Fibroblast of upper back skin (primary cell): ENCODE measurements at places on chromosomes 1 and 21.

- peak; percentile 53 for DNase-seq
Observed at GRCh38 chr1:53733447-53733931, 5.5 kb downstream of the GLIS1 start.

GRCh38 chr1:116726872-116727820 is 27.1 kb upstream of the CD2 start:
- no peak for DNase-seq

DNA sequence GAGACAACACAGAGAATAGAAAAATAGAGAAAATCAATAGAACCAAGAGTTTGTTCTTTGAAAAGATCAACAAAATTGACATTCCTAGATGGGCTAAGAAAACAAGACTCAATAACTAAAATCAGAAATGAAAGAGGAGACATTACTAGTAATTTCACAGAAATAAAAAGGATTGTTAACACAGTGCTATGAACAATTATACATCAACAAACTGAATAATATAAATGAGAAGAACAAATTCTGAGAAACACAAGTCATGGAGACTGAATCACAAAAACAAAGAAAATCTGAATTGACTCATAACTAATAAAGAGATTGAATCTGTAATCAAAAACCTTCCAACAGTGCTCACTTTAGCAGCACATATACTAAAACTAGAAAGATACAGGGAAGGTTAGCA is 51.6 kb upstream of the TTC39A start:
- no peak for DNase-seq

- no peak for DNase-seq
Observed at GRCh38 chr1:161768986-161769672, 3.0 kb downstream of the ATF6 start.

GRCh38 chr1:96995351-96995750 is 273.8 kb downstream of the PTBP2 start:
- no peak for DNase-seq

- DNase-seq = peak; percentile 83
Observed at GRCh38 chr1:202291961-202292712, 49.6 kb downstream of the UBE2T start.

DNA sequence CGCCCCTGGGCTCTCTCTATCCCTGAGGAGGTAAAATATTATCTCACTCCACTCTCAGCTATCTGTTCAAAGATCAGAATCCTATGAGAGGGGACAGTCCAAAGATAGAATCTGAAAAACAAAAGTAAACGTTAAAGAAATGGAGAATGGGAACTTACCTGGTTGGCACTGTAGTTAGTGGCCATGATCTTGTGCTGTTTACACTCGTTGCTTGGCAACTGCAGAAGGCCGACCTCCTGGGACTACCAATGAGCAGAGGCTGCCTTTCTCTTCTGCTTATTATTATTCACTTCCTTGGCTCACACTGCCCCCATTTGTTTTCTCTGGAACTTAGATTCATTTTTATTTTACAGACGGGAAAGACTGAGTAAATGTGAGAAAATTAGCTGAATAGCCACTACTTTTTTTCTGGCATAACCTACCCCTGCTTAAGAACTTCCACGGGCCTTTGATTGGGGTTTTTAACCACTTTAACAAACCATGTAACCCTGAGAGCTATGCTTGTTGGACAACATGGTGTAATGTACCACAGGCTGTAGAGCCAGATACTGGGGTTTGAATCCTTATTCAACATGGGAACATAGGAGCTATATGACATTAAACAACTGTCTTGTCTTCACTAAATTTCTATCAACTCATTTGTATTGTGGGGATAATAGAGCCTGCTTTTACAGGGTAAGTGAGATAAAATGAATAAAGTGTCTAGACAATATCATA is at the start of gene CFAP126:
Gene CFAP126 (minus strand): TSS at position 193 of the 717 bp plus-strand sequence. CDS start 8 bp downstream, at position 185.
- peak; percentile 50 for DNase-seq

- DNase-seq = no peak
Observed at GRCh38 chr1:116667078-116667574, 407 bp downstream of the IGSF3 start.

DNA sequence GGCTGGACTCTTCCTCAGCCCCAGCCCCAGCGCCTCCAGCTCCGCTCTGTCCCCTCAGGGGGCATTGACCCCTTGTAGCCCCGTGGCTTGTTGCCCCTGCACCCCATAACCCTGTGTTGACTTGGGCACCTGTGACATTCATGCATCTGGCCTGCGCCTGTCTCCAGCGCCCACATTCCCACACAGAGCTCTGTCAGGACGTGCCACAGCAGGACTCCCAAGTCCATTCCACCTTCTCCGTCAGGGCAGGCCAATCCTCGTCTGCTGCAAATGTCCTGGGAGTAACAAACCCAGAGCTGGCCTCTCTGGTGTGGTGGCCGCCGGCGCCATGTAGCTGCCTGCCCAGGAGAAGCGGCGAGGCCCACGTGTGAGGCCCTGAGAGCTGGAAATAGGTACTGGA is 60.6 kb downstream of the AGPAT3 start:
- no peak for DNase-seq
